ENCODE measurements at places on chromosomes 3 and 15.

- DNase-seq, result no peak
Measured at GRCh38 chr3:20316238-20316637, 130.2 kb upstream of the SGO1 start.

- DNase-seq, result no peak
Measured at GRCh38 chr3:33799202-33799551, 747 bp downstream of the PDCD6IP start.

DNA sequence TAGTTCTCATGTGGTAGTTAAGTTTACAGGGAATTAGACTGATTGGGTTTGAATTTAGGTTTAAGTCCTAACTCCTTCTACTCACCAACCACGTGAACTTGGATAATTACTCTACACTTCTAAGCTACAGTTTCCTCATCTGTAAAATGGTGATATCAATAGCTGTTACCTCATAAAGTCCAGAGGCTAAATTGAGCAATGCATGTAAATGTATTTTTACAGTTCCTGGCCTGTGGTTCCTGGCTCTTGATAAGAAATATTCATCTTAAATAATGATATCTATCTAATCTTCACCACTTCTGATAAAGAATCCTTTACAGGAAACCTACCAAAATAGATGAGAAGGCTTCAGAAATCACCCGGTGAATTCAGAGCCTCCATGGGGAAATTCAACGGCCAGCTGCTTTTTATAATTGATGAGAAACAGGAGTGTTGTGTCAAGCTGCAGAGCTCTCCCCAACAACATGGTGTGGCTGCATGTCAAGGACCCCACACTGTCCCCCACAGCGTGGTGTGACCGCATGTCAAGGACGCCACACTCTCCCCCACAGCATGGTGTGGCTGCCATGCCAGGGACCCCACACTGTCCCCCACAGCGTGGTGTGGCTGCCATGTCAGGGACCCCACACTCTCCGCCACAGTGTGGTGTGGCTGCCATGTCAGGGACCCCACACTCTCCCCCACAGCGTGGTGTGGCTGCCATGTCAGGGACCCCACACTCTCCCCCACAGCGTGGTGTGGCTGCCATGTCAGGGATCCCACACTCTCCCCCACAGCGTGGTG is 80.8 kb upstream of the PEX5L start:
- DNase-seq, result no peak

DNA sequence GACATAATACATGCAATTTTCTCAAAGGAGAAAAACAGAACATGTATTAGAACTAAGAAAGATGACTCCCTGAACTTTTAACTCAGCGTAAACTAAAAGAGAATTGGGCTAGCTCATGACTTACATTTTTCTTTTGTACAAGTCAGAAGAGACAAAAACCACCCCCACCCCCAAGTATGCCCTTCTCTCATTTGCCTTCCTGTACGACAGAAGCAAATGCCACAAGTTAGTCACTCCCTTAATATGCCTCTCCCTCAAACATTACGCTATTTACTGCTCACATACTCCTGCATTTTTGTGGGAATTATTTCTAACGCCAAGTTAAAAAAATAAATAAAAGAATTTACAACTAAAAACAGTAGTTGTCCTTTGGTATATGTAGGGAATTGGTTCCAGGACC is 22.0 kb downstream of the CPEB1 start:
- DNase-seq, result no peak

DNA sequence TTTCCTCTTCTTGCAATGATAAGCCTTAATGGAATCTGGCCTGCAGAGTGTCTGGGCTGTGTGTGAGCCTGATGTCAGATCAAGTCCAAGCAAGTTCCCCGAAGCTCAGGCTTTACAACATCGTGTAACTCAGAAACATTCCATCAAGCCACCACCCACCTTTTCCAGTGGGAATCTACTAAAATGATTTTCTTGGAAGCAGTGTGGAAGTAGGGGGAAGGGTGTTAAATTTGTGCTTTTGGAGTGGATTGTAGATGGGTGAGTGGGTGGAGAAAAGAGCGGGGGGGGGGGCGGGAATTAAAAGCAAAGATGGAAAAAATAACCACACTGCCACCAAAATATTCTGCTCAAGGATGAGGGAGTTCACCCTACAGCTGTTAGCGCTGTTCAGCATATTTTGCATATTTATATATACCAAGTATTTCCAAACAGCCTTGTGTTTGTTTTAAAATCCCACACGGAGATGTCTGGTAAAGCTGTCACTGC is 53.6 kb downstream of the VGLL3 start:
- DNase-seq, result no peak

DNA sequence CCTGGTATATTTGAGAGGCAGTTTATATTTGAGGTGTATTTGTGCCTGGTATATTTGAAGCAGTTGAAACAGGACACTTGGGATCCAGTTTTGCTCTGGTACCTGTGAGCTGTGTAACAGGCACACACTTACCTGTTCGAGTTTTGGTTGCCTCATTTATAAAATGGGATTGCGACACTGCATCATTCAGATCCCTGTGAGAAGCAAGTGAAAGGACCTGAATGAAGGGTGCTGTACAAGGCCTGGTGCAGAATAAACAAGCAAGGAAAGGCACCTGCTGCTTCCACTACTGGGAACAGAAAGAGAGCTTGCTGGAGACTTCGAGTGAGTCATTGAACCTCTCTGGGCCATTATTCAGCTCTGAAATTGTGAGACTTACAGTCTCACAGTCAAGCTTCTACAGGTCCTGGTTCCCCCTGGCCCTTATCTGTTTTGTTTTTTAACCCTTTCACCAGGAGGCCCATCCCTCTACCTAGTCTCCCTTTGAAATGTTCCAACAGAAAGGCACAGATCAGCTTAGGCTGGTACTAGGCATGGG is 11.5 kb downstream of the FETUB start:
- DNase-seq, result no peak

DNA sequence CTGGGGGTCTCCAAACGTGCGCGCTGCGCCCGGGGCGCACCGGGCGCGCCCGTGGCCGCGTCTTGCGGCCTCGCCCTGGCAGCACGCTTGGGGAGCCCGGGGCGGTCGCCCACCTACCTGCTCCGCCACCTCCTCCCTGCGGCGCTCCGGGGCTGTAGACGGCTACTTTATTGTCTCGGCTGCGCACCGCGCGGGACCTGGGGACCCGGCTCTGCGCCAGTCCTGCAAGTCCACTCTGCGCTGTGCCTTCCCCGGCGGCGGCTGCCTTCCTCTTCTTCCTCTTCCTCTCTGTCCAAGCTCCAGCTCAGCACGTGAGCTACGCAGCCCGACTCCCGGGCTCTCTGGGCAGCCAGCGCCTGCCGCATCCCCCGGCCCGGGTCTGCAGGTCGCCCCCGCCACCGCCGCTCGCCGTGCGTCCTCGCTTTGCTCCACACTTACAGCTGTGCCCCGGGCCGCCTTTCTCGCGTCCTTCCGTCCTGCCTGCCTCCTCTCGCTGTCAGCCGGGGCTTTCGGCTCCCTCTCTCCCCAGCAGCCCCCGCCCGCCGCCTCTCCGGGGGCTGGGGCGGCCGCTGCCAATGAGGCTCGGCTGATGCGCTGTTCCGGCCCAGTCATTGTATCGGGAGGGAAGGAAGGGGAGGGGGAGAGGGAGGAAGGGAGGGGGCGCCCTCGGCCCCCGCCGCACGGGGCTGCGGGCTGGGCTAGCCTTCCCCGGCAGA is 156.4 kb upstream of the FRMD4B start:
- DNase-seq, result no peak

- DNase-seq, result no peak
Measured at GRCh38 chr3:150527464-150528255, 18.6 kb downstream of the SERP1 start.

DNA sequence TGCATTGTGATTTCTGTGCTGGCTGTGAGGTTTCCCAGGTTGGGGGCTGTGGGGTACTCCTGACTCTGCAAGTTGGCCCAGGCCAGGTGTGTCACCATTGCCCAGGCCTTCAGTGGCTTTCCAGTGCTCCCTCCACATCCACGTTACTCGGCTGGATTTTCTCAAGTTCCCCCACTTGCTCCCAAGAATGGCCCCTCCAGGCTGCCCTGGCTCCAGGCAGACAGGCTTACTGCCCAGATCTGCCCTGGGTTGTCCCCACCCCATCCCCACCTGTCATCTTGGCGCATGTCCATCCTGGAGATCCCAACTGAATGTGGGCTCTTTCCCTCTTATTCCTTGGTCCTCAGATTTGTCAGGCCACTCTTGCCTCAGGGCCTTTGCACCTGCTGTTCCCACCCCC is 3.6 kb downstream of the APBA2 start:
- no peak for DNase-seq

- DNase-seq, result no peak
Measured at GRCh38 chr15:74226761-74227540, 9.2 kb upstream of the CCDC33 start.

GRCh38 chr15:29114221-29115092 is 155.2 kb downstream of the NSMCE3 start:
- DNase-seq, result no peak

DNA sequence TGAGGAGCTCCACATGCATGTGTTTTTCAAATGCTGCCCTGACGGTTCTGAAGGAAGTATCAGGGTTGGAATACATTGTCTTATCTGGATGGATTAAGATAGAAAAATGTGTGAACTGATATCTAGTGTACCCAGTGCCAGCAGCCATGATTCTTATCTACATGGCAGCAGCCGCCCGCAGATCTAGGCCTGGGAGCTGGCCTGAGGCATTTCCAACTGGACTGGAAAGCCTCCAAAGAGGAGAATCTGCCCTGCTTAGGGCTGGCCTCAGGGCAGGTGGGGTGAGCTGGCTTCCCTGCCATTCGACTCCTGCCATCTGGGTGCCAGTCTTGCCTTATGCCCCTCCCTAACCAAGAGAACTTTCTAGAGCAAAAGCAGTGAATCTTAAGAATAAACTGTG is 125.8 kb downstream of the SSR3 start:
- DNase-seq, result no peak

DNA sequence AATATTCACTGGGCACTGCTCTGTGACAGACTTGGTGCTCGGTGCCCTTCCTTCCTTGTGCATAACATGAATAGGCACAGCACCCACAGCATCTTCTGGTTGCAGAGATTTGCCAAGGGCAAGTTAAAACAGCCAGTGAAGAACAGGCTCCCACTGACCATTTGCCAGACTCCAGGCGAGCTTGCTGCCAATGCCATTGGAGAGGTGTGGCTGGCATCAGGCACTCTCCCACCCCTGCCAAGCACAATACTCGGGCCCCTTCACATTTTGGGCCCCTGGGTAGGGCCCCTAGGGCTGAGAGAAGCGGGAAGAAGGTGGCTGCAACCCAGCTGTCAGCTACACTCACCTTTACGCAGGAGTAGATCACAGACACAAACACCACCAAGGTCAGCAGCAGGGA is 112.1 kb downstream of the SEC22A start:
- DNase-seq, result no peak
